ENCODE measurements at places on chromosomes 5 and 9.

- DNase-seq = no peak
Measured at GRCh38 chr9:110762783-110763182, 94.2 kb downstream of the MUSK start.

GRCh38 chr9:118023644-118024043 lies 319.4 kb downstream of the TLR4 start:
- DNase-seq = no peak

DNA sequence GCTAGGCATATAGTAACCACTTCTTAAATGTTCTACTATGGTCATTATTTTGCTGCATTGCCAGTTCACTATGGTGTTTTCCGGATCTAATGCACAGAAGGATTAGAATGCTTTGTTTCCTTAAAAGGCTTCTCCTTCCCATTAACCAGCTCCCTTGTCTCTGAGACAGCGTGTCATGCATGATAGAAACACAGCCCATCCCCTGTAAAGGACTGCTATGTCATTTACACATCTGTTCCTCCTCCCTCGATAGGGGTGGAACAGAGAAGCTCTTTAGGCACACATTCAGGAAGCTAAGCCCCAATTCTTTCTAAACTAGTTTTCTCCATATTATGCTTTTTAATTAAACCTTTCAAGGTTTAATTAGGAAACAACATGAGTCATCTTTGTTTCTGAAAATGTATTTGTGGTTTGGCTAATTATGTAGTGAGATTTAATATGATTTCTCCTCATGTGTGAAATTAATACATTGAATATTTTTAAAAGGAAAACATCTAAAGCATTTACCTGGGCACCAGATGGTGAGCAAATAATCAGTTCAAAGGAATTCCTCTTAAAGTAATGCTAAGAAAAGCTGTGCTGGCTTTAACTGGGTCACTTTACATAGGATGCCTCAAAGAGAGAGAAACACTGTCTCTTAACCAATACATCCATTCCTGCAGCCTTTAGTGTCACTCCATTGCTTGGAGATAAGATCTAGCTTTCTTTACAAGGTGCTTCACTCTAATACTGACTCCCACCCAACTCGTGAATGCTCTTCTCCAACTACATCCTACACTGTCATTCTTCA lies 133.3 kb upstream of the PPP1R2B start:
- DNase-seq = no peak

DNA sequence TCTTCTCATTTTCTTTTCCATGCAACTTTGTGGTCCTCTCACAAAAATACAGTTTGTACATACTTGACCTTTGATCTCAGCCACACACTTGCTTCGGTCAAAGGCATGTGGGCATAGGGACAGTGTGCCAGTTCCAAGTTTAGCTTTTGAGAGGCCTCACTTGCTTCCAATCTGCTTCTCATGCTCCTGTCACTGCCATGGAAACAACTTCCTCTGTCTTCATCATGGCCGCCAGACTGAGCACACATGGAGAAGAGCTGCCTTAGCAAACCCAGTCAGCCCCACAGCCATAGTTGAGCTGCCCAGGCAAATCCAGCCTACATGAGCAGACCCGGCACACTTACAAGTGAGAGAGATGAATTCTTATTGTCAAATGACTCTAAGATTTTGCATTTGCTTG lies 138.2 kb upstream of the TUSC1 start:
- no peak for DNase-seq

DNA sequence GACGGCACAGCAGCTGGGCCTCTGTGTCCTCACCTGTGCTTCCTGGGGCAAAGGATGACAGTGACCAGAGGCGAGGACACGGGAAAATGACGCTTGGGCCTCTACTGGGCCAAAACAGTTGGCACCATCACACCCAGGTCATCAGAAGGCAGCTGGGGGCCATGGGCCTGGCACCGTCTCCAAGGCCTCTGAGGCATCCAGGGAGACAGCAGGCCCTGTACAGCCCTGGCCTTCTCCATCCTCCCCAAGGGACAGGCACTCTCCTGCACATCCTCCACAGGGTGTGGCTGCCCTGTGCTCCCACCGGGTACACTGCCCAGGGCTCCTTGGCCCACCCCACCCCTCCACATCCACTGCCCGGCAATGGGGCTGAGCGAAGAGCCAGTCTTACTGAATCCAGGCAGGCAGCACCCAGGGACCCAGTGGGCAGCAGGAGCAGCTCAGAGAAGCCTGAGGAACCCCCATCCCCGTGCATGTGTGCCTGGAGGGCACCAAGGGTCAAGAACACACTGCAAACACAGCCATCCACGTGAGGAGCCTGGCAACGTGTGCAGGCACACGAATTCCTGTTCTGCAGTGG lies 4.0 kb downstream of the LPCAT1 start:
- DNase-seq = no peak

- no peak for DNase-seq
Measured at GRCh38 chr9:115353681-115354080, 235.7 kb upstream of the TNC start.

- no peak for DNase-seq
Measured at GRCh38 chr5:174828804-174829510, 104.6 kb downstream of the MSX2 start.

GRCh38 chr9:131274674-131275331 lies 1.5 kb downstream of the FAM78A start:
- DNase-seq = no peak

Measured in NCI-H1417 treated with DMSO at 0.1 percent for 48 hours (cell line).